IMR-90 (cell line): ENCODE measurements at places on chromosomes 3 and 15. TPM values are rescaled to one million over a fixed set of nuclear protein-coding genes. Genes with fewer than 3 reads are reported as not detected.

DNA sequence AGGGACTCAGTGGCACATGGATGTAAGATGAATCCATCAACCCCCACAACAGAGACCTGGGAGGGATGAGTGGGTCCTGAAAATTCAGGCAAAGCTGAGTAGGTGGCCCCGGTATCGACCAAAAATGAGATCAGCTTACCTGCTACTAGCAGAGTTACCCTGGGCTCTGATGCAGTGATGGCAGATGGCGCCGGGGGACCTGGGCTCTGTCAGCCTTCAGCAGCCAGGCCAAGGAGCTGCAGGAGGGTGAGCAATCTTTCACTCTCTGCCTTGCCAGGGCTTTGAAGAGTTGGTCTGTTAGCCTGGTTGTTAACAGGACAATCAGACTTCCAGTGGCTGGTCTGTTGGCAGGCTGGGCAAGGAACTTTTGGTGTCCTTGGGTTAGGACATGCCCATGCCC, 1054.8 kb downstream of the SI start:
- no peak for DNase-seq

DNA sequence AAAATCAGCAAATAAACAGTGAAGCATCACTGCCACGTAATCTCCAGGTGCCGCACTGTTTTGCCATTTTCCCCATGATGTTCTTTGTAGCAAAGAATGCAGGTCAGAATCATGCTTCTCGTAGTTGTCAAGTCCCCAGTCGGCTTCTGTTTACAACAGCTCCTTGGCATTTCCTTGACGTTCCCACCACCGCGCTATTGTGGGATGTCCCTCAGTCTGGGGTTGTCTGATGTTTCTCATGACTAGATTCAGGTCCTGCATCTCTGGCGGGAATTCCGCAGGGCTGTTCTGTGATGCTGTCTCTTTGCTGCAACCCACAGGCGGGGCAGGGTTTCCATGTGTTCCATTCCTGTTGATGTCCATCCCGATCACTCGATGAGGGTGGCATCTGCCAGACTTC, 117.9 kb upstream of the SMAD3 start:
- DNase-seq = peak; percentile 43

GRCh38 chr3:86653661-86654205, 337.2 kb downstream of the VGLL3 start:
- DNase-seq = no peak

DNA sequence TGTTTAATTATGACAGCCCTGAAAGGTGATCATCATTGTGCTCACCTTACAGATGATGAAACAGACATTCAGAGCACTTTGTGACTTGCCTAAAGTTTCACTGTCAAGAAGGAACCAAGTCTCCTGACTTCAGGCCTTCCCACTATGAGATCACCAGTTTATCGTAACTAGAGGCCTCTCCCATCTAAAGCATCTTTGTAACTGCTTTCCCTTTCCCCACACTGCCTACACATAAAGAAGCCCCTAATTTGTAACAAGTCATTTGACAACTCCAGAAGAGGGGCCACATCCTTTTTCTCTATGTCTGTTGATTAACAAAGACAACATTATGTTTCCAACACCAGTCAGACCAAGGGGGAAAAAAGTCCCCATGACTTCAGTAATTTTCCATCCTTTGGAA, 1.1 kb downstream of the KLHL6 start:
- DNase-seq = no peak

- DNase-seq = no peak
Measured at GRCh38 chr3:189297932-189298331, 126.2 kb downstream of the TPRG1 start.

GRCh38 chr3:44996556-44996969, 20.5 kb downstream of the EXOSC7 start:
- no peak for DNase-seq

- peak; percentile 5 for DNase-seq
Measured at GRCh38 chr3:135736740-135737139, 228.8 kb upstream of the PPP2R3A start.

GRCh38 chr15:47944637-47945288, 176.0 kb upstream of the SLC24A5 start:
- no peak for DNase-seq

- no peak for DNase-seq
Measured at GRCh38 chr3:76245073-76245472, 459.7 kb upstream of the ZNF717 start.

- no peak for DNase-seq
Measured at GRCh38 chr3:173440514-173440913, 43.0 kb downstream of the NLGN1 start.

- DNase-seq = no peak
Measured at GRCh38 chr3:50592568-50592967, 19.0 kb downstream of the CISH start.

Gene PIK3R4
- polyA plus RNA-seq = 19.7 and 20.1 TPM in 2 replicates

Gene TRH
- polyA plus RNA-seq = not detected in 2 replicates

Gene DUOXA2
- polyA plus RNA-seq = not detected in 2 replicates

Gene LRRN1
- polyA plus RNA-seq = 0.40 and 0.41 TPM in 2 replicates

Gene SCAPER
- polyA plus RNA-seq = 1.9 and 2.9 TPM in 2 replicates
